Effector CD8-positive, alpha-beta T cell (primary cell): ENCODE measurements at places on chromosomes 5 and 9.

DNA sequence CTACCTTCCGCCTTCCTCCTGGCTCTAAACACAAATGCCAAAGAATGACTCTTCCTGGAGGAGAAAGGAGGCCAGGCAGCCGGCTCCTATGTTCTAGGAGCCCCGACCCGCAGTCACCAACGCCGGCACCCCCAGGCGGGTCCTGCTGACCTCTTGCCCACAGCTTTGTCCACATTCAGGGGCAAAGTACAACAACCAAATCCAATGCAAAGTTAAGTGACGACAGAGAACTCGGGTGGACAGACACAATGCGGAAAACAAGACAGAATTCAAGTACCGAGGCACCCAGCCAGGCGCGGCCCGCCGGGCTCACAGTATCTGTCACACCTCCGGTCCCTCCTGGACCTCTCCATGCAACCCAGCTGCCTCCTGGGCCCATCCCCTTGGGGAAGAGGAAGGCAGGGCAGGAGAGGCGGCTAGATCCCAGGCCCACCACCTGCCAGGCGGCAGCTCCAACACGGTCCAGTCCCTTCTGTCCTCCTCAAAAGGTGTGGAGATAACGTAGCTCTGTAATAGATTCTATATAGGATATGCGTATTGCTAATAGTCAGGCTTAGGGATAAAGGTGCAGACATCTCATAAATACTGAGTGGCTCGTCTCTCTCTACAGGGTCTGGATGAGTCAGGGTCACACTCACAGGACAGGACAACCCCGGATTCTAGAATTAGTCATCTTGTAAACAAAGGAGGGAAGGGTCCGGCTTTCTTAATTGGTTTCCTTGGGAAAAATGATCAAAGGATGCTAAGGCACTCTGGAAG, 46.9 kb upstream of the UBAC1 start:
- no peak for DNase-seq

DNA sequence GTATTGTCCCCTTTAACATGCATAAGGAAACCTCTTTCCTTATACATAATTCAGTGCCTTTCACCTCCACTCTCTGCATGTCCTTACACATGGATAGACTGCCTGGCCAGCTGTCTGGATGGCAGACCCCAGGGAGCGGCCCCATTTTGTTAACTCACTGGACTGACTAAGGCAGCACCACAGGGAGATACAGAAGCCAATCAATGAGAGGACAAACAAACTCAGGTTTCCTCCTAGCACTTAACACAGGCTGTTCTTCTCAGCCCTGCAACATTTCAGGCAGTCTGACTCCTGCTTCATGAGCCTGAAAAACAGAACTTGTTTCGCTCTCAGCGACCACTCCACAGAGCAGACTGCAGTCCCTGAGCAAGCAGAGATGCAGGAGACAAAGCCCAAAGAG, 135.4 kb upstream of the RASEF start:
- DNase-seq: no peak

GRCh38 chr5:115549154-115549553, 4.6 kb upstream of the FEM1C start:
- DNase-seq: no peak

- no peak for DNase-seq
Observed at GRCh38 chr5:160210606-160211005, 18.7 kb upstream of the FABP6 start.

DNA sequence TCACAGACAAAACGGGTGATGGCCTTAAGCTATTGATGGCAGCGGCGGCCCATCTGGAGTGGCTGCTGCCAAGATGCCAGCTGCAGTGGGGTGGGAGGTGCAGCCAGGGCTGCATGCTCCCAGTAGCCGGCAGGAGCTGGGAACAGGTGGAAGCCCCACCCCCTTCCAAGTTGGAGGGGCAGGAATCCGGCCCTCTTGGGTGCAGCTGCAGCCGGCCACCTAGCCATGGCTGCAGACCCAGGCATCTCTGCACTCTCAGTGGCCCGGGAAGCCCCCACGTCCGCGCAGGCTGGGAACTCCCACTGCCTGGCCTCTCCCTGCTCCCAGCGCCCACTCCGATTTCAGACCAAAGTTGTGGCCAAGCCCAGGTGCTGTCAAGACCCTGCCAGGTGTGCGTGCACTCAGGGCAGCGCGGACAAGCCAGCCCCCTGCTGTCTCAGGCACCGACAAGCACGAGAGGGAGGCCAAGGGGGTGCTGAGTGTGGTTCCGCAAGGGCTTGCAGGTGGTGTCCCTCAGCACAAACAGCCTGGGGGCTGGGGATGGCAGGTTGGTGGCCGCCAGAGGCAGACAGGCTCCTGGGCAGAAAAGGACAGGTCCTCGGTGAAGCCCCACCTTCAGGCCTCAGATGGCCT, 115.1 kb upstream of the TSLP start:
- DNase-seq: no peak

GRCh38 chr5:92581249-92581648, 999.8 kb downstream of the NR2F1-AS1 start:
- DNase-seq: no peak
